BJ (cell line): ENCODE measurements at places on chromosomes 5 and 9.

GRCh38 chr9:31445357-31445756, 939.1 kb upstream of the ACO1 start:
- DNase-seq: no peak

- peak; percentile 95 for DNase-seq
These were observed 26.2 kb downstream of the OSMR start for GRCh38 chr5:38871790-38872551.

DNA sequence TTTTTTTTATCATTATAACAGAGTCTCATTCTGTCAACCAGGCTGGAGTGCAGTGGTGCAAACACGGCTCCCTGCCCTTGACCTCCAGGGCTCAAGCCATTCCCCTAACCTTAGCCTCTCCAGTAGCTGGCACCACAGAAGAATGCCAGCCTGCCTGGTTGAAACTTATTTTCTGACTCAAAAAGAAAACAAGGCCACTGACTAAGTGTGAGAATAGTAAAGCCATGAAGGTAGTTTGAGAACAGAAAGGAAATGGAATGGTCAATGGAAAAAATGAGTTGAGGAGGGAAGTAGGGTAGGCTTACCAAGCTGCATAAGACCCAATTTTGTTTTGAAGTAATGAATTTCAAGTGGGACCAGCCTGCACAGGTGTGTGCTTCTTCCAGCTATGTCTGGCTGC, 82.8 kb upstream of the RORB start:
- no peak for DNase-seq

- DNase-seq: no peak
These were observed 76.8 kb downstream of the MACROH2A1 start for GRCh38 chr5:135322271-135322670.

- DNase-seq: peak; percentile 66
These were observed 16.4 kb downstream of the TARS1 start for GRCh38 chr5:33457126-33457525.

GRCh38 chr5:154850255-154851062, at the start of gene FAXDC2:
Gene FAXDC2, minus strand, starts transcription at chr5:154850603. Its CDS starts 12,425 bp downstream, at chr5:154838178.
- peak; percentile 59 for DNase-seq

- DNase-seq: no peak
These were observed 44.4 kb upstream of the FER start for GRCh38 chr5:108703313-108703712.

- no peak for DNase-seq
These were observed 203.0 kb upstream of the VLDLR start for GRCh38 chr9:2418619-2419018.

DNA sequence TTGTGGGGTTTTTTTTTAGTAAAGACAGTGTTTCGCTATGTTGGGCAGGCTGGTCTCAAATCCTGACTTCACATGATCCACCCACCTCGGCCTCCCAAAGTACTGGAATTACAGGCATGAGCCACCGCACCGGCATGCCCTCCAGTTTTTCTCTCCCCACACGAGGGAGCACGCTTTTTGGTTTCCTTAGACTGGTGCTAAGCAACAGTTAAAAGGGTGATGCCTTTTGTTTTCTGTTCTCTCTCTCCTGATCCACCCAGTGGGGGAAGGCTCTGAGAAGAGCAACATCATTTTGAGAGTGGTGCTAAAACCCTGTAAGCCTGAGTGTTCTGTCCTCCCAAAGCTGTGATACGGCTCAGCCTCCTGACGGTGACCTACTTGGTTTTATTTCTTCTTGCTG, 146.6 kb downstream of the MAN2A1 start:
- DNase-seq: no peak

GRCh38 chr5:135324897-135325650, 74.0 kb downstream of the MACROH2A1 start:
- no peak for DNase-seq

DNA sequence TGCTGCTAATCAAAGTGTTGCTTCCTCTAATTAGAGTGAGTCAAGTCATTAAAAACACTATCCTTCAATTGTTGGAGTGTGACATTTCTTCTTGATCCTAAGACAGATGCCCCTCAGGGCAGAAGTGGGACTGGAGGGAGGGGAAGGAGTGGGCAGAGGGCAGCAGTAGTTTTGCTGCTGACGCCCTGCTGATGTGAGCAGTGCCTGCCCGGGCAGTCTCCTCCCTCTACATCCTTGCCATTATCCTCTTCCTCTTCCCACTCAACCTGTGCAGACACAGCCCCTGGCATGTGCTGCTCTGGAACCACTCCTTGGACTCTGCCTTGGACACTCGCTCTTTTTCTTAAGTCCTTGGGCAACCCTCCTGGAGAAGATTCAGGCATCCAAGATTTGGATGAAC, 232.5 kb downstream of the HSPA4 start:
- DNase-seq: no peak

DNA sequence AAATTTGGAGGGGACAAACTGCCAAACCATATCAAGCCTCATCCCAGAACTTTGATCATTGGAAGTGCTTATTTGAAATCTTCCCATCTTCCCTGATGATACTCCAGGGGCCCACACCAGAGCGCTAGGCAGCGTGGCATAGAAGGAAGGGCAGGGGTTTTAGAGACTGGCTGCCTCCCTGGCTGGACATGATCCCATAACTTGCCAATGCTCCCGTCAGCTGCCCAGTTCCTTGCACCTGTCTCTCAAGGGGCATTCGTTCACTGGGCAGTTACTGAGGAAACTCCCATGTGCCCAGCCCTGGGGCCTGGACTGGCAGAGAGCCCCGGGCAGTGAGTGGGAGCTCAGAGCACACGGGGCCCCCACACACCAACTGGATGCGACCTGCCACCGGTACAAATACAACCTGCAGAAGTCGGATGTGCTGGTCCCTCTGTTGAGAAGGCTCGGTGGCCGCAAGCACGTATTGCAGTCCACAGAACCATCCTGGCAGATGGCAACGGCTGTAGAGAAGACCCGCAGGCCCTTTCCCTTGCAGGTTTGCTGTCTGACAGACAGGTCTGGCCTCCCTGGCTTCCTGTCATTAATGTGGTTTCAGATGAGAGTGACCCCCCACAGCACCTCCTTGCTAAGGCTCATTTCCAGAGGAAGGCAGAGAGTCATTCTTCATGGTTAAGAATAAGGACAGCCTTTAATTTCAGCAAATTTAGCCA, 122.4 kb downstream of the MVB12B start:
- DNase-seq: no peak

GRCh38 chr9:112322701-112323377, 10.6 kb downstream of the PTBP3 start:
- no peak for DNase-seq

GRCh38 chr5:14369780-14370179, 211.8 kb upstream of the OTULINL start:
- no peak for DNase-seq

GRCh38 chr5:142852416-142853198, 82.4 kb downstream of the ARHGAP26 start:
- no peak for DNase-seq

GRCh38 chr9:107738789-107739188, 249.2 kb upstream of the KLF4 start:
- DNase-seq: no peak

GRCh38 chr5:1115123-1115815, 3.4 kb upstream of the SLC12A7 start:
- DNase-seq: no peak

DNA sequence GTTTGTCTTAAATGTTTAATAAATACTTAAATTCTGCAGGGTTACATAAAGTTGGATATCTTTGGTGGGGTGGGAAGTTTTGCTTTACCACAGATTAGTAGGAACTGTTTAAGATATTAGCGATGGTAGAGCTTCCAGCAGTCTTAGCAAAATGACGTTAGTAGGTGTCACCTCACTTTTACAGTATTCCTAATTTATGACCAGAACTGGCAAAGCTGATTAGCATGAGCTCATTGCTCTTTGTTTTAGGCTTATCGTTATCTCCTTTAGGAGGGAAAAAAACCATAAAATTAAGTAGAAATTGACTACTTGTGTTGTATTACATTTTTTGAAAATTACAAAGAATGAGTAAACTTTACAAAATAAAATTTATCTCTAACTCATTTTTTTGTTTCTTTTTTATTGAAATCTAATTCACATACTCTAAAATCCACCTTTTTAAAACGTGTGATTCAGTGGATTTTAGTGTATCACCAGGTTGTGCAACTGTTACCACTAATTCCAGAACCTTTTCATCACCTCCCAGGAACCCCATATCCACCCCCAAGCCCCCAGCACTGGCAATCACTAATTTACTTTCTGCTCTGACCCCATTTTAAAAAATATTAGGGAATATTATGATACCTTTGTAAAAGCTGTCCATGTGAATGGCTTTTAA, 129.5 kb downstream of the TRIO start:
- DNase-seq: no peak

- DNase-seq: no peak
These were observed 42.1 kb downstream of the RFK start for GRCh38 chr9:76352026-76352620.

- DNase-seq: no peak
These were observed 10.4 kb downstream of the TMOD1 start for GRCh38 chr9:97511655-97512427.

GRCh38 chr9:88219601-88220000, 81.3 kb upstream of the SPATA31C2 start:
- no peak for DNase-seq

GRCh38 chr9:134723037-134723436, 81.4 kb downstream of the COL5A1 start:
- no peak for DNase-seq

DNA sequence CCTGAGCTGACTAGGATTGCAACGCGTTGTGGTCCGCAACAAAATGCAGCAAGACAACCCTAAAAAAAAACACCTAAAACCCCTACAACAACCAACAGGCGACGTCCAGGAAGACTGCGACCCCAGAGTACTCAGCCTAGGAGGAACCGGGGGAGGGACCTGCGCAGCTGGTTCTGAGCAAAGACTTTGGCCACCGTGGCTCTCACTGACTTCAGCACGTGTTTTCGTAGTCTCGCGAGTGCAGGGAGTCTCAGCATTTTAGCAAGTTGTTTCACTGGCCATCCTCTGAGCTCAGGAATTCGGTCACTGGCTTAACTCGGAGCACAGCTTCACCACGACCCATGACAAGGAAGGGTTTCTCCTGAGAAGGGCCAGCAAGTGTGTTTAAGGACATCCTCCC, 8.6 kb upstream of the ZDHHC11 start:
- DNase-seq: no peak

DNA sequence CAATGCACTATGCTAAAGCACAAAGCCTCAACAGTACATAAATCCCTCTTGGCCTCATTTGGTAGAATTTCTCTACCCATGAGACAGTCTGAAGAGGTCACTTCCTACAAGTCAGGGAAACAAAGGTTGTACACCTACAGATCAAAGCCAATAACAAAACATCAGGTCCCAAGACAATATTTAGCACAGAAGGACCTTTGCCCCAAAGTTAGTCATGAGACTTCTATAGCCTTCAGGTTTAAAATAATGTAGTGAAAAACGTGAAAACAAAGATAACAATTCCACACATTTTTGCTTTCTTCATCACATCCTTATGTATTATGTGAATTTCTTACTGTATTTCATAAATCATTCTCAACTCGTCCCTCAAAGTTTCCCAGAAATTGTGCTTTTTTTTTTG, 15.8 kb downstream of the AFF4 start:
- no peak for DNase-seq

GRCh38 chr9:79308012-79308411, 263.8 kb upstream of the TLE4 start:
- no peak for DNase-seq

DNA sequence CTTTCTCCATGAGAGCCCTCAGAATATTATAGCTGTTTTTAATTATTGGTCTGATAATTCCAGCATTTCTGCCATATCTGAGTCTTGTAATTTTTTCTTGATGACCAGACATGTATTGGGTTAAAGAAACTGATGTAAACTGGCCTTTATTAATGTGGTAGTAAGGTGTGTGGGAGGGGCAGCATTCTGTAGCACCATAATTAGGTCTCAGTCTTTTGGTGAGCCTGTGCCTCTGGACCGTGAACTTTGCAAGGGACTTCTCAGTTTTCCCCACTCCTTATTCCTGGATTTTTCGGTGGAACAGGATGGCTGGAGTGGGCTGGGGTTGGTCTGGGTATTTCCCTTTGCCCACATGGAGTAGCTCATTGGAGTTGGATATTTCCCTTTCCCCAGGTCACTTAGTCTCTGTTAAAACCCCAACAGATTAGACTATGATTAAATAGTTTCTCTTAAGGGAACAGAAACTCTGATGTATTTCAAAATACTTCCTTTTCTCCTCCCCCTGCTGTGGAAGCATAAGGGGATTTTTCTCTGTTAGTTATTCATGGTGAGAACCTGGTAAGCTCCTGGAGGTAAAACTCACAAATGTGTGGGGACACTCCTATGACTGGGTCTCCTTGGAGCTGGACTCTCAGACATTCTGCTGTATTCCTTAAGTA, 52.4 kb downstream of the FSD1L start:
- no peak for DNase-seq

- DNase-seq: no peak
These were observed 33.0 kb upstream of the PIK3R1 start for GRCh38 chr5:68182534-68182933.

DNA sequence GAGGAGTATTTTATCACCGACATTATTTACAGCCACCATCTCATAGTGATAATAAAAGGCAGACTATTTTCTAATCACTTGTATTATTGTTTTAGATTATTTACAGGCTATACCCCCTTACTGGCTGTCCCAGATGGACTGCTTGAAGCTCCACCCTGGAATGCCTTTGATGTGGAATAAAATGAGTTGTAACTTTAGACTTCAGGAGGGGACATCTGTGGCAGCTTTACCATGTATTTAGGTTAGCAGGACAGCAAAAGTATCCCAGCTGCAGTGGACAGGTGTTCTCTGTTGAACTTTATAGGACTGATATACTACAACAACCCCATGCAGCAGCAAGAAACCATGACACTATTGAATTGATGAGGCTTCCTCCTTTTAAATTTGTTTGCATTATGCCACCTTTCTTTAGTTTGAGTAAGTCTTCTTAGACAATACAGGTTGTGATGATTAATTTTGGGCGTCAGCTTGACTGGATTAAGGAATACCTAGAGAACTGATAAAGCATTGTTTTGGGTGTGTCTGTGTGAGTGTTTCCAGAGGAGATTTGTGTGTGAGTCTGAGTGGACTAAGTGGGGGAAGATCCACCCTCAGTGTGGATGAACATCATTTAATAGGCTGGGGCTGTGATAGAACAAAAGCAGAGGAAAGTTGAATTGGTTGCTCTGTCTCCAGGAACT, 29.2 kb upstream of the C9orf57 start:
- no peak for DNase-seq

- no peak for DNase-seq
These were observed 413.6 kb upstream of the ADAMTSL1 start for GRCh38 chr9:18060269-18060934.

GRCh38 chr5:41875121-41875520, 4.9 kb upstream of the OXCT1 start:
- DNase-seq: no peak

GRCh38 chr5:121816164-121816563, 35.5 kb upstream of the FTMT start:
- DNase-seq: no peak

DNA sequence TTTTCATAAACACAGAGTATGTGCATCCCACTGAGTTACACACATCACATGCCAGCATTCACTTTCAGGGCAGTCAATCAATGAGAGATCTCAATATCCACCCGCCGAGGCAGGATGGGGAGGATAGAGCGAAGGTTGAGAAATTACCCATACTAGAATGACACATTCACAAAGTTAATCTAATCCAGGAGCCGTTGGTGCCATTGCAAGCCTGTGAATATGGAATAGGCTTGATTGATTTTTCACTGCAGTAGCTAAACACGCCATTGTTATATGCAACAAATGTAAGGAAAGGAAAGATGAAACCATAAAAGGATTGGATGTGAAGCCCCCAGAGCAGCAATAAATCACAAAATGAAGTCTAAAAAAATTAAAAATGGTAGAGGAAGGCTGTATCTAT, 167.9 kb upstream of the GPR151 start:
- DNase-seq: no peak
